ENCODE measurements at places on chromosomes 6 and 20.

DNA sequence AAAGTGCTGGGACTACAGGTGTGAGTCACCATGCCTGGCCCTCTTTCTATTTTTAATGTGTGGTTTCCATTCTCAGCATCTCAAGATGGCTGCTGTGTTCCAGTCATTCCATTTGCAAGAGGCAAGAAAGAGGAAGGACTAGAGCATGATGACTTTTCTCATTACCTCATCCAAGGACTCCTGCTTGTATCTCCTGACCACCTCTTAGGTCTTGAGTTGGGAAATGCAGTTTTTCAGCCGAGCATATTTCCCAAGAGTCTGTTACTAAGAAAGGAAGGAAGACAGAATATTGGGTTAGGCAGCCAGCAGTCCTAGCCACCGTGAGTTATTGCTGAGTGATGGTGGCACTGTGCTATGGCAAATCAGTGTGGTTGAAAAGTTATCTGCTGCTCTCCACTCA, 108.4 kb upstream of the INSM1 start:
- DNase-seq = no peak

- no peak for DNase-seq
Observed at GRCh38 chr6:148790404-148790803, 43.6 kb downstream of the UST start.

GRCh38 chr6:158662954-158663624, 13.2 kb downstream of the SYTL3 start:
- no peak for DNase-seq

- no peak for DNase-seq
Observed at GRCh38 chr20:20765696-20766365, 53.4 kb upstream of the RALGAPA2 start.

DNA sequence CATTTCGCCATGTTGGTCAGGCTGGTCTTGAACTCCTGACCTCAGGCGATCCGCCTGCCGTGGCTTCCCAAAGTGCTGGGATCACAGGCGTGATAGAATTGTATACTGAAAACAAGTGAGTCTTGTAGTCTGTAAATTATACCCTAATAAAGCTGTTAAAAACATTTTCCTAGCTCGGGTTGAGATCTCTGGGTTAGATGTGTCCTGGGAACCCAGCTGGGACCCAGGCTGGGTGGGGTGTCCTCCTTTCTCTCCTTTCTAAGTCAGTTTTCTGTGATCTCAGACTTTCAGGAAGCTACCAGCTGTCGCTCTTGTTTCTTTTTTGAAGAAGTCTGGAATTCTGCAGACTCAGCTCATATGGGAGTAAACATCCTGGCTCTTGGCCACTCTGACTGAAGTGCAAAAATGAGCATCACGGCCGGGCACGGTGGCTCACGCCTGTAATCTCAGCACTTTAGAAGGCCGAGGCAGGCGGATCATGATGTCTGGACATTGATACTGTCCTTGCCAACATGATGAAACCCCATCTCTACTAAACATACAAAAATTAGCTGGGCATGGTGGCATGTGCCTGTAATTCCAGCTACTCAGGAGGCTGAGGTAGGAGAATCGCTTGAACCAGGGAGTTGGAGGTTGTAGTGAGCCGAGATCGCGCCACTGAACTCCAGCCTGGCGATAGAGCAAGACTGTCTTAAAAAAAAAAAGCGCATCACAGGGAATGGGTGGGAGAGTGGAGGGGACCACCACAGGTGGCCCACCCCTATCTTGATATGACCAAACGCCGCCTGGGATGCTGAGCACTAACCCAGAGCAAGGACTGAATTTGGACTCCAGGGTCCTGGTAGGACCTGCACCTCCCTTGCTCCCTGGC, 9.9 kb upstream of the PCIF1 start:
- DNase-seq = no peak

DNA sequence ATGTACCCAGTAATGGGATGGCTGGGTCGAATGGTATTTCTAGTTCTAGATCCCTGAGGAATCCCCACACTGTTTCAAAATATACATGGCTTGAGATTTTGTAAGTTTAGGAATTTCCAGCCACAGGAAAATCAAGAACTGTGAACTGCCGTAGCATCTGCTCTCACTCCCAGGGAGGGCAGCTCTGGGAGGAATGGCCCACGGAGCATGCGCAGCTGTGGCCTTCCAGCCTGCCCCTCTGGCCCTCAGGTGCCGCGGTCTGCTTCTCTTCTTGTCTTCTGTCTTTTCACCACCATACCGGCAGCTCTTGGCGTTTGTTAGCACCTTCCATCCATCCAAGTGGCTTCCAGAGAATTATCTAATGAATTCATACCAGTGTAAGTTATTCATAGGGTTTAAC, 19.9 kb upstream of the EXOC2 start:
- no peak for DNase-seq

GRCh38 chr6:16555550-16555949, 205.7 kb downstream of the ATXN1 start:
- DNase-seq = no peak

GRCh38 chr6:89050697-89051096, 29.9 kb upstream of the PNRC1 start:
- no peak for DNase-seq

- no peak for DNase-seq
Observed at GRCh38 chr6:603265-603664, 53.6 kb downstream of the HUS1B start.

DNA sequence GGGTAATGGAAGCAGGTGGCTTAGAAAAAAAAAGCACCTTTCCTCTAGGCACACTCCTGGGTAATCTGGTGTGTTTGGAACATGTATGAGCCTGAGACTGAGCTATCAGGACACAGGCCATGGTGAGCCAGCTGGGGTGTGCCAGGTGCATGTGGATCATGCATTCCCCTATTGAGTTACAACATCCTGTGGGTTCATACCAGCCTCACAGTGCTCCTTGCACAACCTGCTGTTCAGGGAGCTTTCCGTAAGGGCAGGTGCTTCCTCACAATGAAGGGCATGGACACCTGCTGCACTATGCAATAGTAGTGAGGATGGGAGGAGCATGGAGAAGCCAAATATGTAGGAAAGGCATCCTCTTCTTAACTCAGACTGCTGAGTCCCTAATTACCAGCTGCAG, 197.2 kb upstream of the SUPT3H start:
- DNase-seq = no peak

GRCh38 chr20:34561661-34562060, 3.1 kb downstream of the MAP1LC3A start:
- DNase-seq = no peak

GRCh38 chr20:62875419-62876361, 14.1 kb upstream of the TCFL5 start:
- no peak for DNase-seq

DNA sequence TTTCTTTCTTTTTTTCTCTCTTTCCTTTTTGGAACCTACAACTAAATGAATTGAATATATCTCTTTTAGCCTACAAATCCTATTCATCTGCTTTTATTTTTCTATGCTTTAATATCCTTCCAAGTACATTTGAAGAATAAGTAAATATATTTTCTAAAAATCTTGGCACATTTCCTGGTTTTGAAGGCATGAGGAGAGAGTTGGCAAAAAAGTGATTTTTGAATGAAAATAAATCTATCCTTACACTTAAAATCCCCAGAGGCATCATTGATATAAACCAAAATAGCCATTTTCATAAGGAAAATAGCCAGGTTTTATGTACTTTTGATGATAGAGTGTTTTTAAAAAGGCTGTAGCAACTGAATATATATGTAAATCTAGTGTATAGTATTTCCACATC, 69.0 kb downstream of the SAMD5 start:
- no peak for DNase-seq

- DNase-seq = no peak
Observed at GRCh38 chr6:157550114-157550989, 169.4 kb downstream of the ZDHHC14 start.

Data from activated CD4-positive, alpha-beta T cell treated with anti-CD3 and anti-CD28 coated beads, Interleukin-2, amount 50 U/mL, for 4 hours (primary cell).